ENCODE measurements at places on chromosomes 12 and 14. TPM values are rescaled to one million over a fixed set of nuclear protein-coding genes. Genes with fewer than 3 reads are reported as not detected.

CATSPERB gene
- total RNA-seq = 1.6 TPM

CTSG gene
- not detected for total RNA-seq

GPR68 gene
- total RNA-seq = 1.3 TPM

VDR gene
- total RNA-seq = 16.8 TPM

CCDC38 gene
- total RNA-seq = not detected

DNAI7 gene
- not detected for total RNA-seq

GSG1 gene
- not detected for total RNA-seq

ARHGEF40 gene
- 12.0 TPM for total RNA-seq

HOMEZ gene
- 15.2 TPM for total RNA-seq

BICDL1 gene
- 9.4 TPM for total RNA-seq
